NCI-H1417 treated with DMSO at 0.1 percent for 48 hours (cell line): ENCODE measurements at places on chromosomes 12 and 14.

DNA sequence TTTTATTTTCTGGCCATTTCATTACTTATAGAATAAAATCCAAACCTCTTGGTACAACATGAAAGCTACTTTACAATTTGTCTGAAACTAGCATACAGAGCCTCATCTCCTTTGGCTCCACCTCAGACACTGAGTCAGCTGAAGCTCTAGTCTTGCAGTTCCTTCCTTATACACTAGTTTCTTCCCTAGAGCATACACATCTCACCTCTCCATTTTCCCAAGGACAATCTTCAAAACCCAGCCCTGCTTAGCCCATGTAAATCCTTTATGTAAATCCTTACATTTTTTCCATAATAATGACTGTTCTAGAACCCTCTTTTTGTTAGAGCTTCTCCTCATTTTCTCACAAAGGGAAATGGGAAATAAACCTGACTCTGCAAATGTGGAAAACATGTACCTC lies 463.4 kb downstream of the SLC16A7 start:
- DNase-seq = no peak

GRCh38 chr14:36365766-36366165 lies 45.3 kb upstream of the MBIP start:
- no peak for DNase-seq

DNA sequence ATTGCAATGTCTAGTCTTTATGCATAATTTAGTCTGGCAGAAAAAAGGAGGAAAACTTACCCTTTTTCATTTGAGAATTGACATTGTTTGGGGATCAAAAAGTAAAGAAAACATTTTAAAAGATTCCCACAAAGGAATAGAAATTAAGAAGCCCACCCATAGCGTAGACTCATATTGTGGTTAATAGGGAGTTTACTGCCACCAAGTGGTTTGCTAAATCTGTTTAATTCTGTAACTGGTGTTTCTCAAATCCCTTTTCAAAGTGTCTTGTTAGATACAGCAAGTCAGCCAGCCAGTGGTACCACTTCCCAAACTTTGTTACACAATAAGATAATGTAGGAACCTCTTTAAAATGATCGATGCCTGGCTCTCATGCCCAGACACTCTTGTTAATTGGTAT lies 180.3 kb downstream of the IPO8 start:
- no peak for DNase-seq

GRCh38 chr12:78719721-78720120 lies 144.9 kb upstream of the SYT1 start:
- DNase-seq = no peak

- DNase-seq = peak; percentile 3
Measured at GRCh38 chr14:91996948-91997371, 42.9 kb downstream of the TRIP11 start.

- no peak for DNase-seq
Measured at GRCh38 chr14:97328743-97329142, 531.6 kb downstream of the VRK1 start.

DNA sequence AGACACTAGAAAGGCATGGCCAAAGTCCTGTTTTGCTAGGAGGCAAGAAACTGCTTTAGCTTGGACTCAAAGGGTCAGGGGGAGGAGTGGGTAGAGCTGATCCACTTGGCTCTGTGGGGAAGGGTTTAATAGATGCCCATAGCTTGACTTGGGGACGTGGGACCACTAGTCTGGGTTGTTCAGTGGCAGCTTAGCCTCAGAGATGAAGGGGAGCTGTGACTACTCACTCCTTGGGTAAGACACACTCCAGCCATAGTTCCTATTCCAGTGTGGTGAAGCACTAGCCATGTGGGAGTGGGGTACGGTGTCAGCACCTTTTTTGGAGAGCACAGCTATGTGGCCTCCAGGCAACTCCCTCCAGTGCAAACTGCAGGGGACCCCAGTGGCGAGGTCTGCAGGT lies 257.3 kb downstream of the TMEM121 start:
- DNase-seq = no peak

- DNase-seq = no peak
Measured at GRCh38 chr12:68158432-68158831, 1.1 kb downstream of the IFNG start.

DNA sequence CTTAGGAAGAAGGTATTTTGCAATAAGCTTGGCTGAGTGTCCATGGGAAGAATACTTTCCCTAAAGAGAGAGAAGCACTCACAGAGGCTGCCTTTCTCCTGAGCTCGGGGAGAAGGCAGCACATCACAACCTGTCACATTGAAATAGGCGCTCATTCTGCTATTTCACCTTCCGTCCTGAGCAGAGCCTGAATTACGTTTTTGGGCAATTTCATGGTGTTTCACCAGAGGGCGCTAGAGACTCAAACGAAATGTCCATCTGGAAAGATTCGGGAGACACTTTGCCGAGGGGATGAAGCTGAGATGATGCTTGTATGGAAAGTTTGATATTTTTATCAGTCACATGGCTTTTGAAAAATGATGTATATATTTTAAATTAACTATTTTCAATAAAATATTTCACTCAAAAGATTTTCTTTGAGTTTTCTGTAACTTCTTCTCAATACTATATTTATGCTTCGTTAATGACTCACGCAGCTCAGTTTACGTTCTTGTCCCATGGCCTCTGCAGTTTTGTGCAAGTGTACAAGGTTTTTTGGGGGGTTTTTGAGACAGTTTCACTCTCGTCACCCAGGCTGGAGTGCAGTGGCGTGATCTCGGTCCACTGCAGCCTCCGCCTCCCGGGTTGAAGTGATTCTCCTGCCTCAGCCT lies 17.4 kb upstream of the B4GALNT3 start:
- peak; percentile 20 for DNase-seq

DNA sequence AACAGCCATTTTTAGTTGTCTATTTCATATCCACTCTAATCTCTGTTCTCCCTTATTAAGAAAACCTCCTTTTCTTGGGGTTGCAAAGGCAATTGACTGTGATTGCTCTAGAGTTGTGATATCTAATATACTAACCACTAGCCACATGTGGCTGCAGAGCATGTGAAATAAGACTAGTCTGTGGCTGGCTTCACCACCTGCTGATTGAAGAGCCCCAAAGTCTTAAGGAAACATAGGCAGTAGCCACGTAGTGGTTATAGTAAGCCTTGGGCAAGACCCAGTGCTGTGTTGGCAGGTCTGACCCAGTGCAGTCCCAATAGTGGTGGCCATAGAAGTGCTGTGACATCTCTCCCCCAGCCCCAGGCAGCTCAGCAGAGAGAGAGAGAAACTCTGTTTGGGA lies 28.4 kb upstream of the ATP2B1 start:
- no peak for DNase-seq

DNA sequence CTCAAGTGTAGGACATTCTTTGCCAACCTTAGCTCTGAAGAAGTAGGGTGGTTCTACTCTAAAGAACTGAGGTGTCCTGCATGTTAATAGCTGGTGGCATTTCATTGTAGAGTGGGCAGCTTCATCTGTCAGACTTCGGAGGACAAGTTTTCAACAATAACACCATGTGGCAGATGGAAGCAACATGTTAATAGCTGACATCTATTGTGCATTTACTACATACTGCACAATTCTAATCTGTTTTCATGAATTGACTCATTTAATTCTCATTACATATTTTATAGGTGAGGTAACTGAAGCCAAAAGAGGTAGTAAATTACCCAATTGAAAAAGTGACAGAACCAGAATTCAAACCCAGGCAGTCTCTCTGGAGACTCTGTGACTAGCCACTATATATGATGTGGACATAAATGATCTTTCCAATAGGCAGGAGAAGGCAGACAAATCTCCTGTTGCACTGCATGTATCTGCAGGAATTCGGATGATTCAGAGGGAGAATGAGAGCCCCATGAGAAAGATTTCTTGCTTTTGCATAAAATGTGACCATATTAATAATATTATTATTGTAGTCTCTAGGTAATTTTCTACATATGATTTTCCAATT lies 137.2 kb upstream of the E2F7 start:
- DNase-seq = no peak

DNA sequence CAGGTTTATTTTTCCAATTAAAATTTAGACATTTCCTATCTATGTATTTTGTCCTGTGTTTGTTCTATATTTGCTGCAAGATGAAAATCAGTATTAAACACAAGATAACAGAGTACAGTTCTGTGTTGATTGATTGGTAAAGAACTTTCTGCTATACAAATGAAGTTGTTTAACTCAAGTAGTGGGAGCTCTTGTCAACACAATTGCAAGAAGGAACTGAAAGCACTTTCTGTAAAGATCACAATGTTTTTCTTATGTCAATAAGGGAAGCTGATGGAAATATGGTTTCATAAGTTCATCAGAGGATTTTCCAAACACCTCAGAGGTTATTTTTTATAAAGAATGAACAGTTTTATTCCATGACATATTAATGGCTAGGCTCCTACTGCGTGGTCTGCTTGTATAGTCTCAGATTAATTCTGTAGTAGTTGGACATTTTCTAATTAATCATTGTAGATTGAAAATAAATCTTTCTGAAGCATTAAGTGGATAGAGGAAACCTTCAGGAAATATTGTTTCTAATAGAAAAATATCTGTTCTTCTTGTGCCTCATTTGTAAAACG lies 379.5 kb downstream of the LRFN5 start:
- no peak for DNase-seq
